ENCODE measurements at places on chromosomes 12 and 14. TPM values are rescaled to one million over a fixed set of nuclear protein-coding genes. Genes with fewer than 3 reads are reported as not detected.

- DNase-seq = no peak
These were observed 10.6 kb upstream of the VWF start for GRCh38 chr12:6135071-6135470.

- DNase-seq = no peak
These were observed 170.0 kb upstream of the RMST start for GRCh38 chr12:97292588-97292987.

DNA sequence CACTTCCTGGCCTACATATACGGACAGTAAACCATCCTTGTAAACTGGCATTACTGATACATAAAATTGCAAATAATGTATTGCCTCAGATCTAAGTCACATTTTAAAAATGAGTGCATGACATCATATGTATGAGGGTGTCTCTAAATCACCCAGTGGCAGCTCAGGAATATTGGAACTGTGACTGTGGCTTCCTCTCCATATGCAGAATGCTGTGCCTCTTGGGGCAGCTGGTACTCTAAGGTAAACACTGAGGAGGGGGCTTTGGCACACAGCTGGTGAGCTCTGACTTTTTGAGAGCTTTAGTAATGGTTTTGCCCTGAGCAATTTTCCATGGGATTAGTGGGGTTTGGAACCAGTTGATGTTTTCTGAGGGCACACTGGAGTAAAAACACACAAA lies 263.7 kb downstream of the BMP4 start:
- DNase-seq = no peak

MYF5 gene
- not detected for polyA plus RNA-seq

DNA sequence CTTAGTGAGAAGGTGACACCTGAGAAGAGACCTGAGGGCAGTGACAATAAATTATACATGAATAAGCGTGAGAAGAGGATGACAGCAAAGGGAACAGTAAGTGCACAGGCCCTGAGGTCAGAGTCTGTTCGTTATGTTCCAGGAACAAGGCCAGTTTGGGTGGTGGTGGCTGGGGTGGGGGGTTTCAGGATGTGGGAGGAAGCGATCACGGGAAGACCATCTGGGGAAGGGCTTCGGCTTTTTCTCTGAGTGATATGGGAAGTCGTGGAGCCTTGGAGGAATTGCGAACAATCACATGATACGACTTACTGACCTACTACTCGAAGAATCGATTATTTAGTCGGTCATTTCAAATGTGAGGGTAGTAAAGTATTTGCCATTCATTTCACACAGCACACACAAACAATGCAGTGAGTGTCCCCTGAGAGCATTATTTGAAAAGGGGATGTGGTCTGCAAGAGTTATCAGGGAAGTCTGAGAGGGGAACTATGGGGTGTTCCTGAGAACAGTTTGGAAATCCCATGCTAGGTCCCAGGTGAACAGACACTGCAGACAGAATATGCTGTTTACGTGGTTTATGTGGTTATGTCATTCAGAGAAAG lies 94.7 kb downstream of the SLC38A1 start:
- DNase-seq = no peak

DNA sequence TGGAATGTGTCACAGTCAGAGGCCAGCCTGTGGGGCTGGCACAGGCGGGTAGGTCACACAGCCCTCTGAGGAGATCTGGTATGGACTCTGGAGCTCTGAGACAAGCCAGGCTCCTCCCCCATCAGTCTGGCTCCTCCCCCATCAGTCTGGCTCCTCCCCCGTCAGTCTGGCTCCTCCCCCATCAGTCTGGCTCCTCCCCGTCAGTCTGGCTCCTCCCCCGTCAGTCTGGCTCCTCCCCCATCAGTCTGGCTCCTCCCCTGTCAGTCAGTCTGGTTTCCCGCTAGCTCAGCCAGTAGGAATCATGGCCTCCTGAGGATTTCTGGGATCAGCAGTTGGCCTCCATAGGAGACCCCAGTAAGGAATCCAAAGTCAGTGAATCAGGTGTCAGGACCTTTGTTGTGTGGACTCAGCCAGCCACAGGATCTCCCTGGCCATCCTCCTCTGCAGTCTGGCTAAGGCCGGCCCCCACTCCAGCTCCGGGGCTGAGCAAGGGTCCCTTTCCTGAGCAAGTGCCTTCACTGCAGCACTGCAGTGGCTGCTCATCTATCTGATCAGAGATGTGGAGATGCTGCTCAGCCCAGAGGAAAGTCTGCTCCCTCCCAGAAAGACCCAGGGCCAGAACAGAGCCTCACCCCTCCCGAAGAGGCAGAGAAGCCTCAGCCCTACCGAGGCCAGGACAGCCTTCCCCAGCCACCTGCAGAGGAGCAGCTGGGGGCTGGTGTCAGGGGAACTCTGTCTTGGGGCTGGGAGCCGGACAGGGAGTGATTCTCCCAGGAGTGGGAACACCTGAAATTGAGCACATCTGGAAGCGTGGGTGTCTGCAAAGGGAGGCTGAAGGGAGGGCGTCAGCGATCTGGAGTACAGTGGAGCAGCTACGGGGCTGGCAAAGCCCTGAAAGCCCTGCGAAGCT lies 35.7 kb downstream of the IQSEC3 start:
- DNase-seq = no peak

FGF23 gene
- not detected for polyA plus RNA-seq

DNA sequence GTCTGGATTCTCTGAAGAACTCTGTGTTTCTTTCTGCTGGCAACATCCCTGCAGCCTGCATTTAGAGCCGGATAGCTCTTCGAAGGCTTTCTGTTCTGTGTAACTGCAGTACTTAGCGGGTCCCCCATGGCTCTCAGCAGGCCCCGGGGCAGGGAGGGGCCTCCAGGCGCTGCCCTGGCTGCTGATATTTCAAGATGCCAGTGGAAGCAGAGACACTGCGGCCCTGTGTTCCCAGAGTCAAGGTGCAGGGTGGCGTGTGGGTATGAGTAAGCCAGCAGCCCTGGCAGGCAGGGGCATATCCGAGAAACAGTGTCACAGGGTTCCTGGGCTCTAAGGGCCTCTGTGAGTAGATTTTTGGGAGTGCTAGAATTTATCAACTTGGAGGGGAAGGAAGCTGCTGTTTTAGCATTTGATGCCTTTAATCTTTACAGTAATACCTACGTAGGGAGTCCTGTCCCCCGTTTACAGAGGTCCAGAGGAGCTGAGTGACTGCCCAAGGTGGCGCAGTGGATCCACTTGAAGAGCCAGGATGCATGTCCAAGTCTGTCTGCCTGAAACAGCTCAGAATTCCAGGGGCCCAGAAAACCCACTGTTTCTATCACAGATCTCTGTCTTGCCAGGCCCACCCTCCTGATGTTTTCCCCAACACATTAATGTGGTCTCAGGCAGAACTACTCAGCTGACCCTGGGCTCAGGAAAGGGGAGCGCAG lies 16.2 kb downstream of the ESRRB start:
- DNase-seq = no peak

DNA sequence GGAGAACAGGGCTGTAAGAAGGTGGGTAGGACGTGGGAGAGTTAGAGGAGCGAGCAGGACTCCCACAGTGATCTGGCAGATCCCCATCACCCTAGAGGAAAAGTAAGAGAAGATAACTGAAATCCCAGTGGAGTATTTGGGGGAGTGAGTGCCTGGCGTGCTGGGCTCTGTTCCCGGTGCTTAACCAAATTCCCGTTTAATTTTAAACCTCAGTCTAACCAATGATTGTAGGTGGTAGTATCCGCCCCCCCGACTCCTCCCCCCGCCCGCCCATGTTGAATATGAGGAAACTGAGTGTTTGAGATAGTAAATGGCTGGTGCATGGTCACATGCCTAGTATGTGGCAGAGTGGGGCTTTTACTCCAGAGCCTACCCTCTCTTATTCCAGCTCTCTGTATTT lies 1.2 kb downstream of the TARBP2 start:
- DNase-seq = no peak

- no peak for DNase-seq
These were observed 29.3 kb downstream of the KICS2 start for GRCh38 chr12:64192644-64193444.

RNF212B gene
- not detected for polyA plus RNA-seq

GRCh38 chr14:33056213-33056612 lies 117.5 kb downstream of the NPAS3 start:
- no peak for DNase-seq

CLEC14A gene
- polyA plus RNA-seq = 20.6 TPM

VWF gene
- polyA plus RNA-seq = 215 TPM

VSIG10 gene
- polyA plus RNA-seq = 11.3 TPM

CMA1 gene
- polyA plus RNA-seq = not detected

DNA sequence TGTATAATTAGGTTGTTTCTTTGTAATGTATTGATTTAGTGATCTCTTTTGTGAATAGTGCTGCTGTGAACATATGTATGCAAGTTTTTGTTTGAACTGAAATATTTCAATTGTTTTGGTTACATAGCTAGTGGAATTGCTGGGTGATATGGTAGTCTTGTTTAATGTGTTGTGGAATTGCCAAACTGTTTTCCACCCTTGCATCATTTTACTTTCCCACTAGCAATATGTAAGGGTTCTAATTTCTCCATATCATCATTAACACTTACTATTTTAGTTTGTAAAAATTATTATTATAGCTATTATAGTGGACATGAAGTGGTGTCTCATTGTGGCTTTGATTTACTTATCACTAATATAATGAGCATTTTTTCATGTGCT lies 5.9 kb downstream of the G2E3 start:
- no peak for DNase-seq

GRCh38 chr12:117718141-117718540 lies 250.6 kb downstream of the KSR2 start:
- DNase-seq = no peak

SLC39A5 gene
- 0.12 TPM for polyA plus RNA-seq

DNA sequence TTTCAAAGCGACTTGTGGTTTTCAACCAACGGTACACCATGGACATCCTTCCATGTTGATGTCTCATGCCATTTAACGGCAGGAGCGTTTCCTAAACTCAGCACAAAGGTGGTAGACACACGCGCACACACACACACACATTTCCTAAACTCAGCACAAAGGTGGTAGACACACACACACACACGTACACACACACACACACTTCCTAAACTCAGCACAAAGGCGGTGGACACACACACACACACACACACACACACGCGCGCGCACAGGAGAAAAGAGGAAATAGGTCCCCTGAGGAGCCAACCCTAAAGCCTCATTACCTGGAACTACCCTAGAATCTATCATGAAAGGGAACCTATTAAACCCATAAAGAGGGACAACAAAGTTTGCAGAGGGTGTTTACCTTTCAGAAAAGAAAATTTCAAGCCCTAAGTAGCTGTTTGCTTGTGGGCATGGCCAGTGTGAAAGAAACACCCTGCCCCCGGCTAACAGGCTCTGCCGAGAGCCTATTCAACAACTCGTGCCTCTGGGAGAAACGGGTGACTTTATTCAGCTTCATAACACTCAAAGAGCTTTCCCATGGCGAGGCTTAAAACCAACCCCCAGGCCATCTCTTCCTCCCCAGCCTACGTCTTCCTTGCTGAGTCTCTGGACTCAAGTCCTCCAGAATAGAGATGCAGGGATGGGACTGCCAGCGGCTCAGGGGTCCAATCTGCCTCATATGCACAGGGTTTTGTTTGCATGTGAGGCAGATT lies 31.8 kb downstream of the SLC8B1 start:
- DNase-seq = no peak

HCAR3 gene
- 0.11 TPM for polyA plus RNA-seq

PGAM5 gene
- 20.7 TPM for polyA plus RNA-seq

- DNase-seq = no peak
These were observed 143.6 kb downstream of the DUSP6 start for GRCh38 chr12:89208661-89209096.

FBLN5 gene
- 33.3 TPM for polyA plus RNA-seq

DNA sequence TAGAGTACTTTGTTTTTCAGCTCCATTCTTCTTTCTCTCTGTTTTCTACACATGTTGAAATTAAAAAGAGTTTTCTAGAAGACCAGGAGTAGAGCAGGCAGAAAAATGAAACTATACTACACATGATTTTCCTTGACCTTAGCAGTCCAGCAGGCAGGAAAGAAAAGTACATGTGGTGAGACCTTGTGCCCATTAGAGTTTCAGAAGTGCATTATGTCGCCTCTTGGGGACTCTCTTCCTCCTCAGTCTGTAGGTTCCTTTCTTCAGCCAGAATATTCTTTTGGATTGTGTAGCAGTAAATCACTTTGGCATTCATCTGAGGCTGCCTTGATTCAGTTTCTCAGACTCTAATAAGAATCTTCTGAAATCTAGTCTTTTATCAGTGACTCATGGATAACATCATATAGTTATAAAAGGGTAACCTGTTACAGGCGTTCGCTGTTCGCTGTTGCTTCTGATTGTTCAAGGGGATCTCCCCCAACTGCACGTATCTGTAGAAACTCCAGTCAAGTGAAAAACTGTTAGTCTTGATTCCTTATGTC lies 161.8 kb downstream of the ANO4 start:
- no peak for DNase-seq

GRCh38 chr12:33588725-33589405 lies 149.2 kb upstream of the SYT10 start:
- no peak for DNase-seq

- DNase-seq = no peak
These were observed 47.4 kb downstream of the AVPR1A start for GRCh38 chr12:63103494-63104131.

DNA sequence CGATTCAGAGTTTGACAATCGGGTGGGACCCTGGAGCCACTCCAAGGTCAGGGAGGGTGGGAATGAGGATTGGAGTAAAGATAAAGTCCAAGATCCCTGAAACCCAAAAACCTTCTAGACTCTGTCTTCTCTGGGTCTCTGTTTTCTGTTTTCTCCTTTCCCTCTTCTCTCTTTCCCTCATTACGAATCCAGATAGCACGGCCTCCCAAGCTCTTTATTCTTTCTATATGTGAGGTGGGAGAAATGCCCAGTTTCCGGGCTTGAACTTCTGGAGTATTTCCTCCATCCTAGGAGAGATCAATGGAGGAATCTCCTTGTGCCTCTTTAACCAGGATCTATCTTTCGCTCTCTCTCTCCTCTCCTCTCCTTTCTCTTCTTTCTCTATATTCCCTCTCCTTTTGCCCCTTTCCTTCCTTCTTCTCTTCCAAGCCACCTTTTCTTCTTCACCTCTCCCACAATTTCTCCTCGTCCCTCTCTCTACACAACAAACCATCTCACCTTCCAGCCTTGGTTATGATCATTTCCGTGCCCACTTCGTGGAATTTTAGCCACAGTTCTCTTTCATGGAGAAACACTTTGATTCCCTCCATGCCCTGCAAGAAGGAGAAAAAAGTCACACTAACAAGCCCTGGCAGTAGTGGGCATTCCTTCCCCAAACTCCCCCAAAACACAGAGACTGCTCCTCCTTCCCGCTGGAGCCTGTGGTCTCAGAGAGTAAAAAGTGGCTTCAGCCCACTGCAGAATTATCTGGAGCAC lies 4.4 kb downstream of the TBX5 start:
- no peak for DNase-seq

- DNase-seq = no peak
These were observed 42.5 kb downstream of the LRP6 start for GRCh38 chr12:12224240-12224940.
